Stimulated activated CD4-positive, alpha-beta T cell treated with anti-CD3 and anti-CD28 coated beads, Interleukin-12 subunit alpha, Interleukin-12 subunit beta, amount 100 ng/mL, for 4 hours (primary cell): ENCODE measurements at places on chromosomes 6 and 20.

DNA sequence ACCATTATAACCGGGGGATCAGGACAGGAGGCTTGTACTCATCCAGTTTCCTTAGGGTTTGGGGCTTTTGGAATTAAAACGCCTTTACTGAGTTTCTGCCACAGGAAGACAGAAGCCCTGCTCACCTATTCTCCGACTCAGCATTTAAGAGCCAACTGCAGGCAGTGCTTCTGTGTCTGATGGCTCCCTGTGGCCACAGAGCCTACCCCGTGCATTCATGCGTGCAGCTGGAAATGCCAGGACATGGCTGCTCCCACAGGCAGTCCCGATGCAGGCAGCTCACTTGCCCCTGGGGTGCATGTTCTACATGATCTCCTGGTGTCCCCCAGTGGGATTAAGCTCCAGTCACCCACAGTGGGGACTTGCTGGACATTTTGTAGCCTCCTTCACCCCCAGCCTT is 22.2 kb downstream of the ZNF831 start:
- DNase-seq: no peak

DNA sequence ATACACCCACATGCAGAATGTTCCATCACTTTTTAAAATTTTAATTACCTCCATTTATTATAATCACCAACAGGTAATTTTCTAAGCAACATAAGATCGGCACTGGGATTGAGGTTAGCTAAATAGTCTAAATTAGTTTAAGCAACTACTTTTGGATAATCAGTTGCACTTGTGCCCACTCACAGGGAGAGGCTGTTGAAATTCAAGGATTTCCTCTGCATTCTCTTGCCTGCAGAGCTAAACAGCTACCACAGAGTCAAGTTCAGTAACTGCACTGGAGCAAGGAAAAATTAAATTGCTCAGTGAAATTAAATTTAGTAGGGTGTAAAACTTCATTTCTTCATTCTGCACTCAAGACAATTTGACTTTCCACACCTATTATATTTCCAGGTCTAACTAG is 120.7 kb upstream of the CCDC28A start:
- DNase-seq: no peak

DNA sequence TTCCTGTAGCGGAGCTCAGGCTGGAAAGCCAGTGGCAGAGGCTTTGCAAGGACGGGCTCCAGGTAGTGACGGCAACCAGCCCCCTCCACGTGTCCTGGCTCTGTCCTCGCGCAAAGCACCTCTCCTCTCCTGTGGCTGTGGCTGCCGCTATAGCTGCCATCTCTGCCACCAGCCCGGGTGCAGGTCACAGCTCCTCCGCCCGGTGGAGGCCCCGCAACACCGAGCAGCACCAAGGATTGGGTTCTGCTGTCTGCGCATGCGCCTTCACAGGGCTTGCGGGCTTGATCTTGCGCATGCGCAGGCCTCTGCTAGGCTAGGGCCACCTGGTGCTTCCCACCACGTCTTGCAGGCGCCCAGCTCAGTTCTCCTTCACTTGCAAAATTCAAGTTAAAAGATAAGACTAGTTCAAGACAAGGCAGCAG is 625.4 kb downstream of the QKI start:
- DNase-seq: peak; percentile 12

DNA sequence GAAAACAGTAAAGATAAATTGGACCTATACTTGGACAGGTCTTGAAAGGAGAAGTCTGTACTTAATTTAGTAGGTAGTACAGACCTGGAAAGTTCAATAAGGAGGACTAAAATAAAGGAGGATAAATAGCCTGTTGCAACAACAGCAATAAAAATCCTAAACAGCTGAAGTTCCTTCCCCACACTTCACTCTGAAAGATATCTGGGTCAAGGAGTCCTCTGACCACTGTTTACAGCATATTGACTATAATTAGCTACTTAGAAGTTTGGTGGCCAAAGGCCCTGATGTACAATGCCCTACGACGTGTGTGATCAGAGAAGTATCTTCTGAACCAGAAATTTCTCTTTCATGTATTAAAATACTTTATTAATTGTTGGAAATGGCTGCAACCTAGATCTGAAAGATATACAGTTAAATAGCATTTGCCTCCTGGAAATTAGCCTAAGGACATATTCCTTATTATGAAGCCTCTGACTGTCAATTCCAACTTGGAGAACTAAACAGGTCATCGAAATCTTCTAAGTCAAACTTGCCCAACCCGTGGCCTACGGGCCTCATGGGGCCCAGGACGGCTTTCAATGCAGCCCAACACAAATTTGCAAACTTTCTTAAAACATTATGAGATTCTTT is 82.8 kb downstream of the KIF13A start:
- DNase-seq: no peak

GRCh38 chr6:127587875-127588274 is 10.9 kb downstream of the C6orf58 start:
- no peak for DNase-seq

GRCh38 chr6:22614547-22614946 is 45.2 kb downstream of the HDGFL1 start:
- DNase-seq: no peak

GRCh38 chr20:16390991-16391390 is 182.3 kb downstream of the KIF16B start:
- DNase-seq: no peak

GRCh38 chr6:92688342-92688741 is 731.0 kb downstream of the EPHA7 start:
- DNase-seq: no peak

DNA sequence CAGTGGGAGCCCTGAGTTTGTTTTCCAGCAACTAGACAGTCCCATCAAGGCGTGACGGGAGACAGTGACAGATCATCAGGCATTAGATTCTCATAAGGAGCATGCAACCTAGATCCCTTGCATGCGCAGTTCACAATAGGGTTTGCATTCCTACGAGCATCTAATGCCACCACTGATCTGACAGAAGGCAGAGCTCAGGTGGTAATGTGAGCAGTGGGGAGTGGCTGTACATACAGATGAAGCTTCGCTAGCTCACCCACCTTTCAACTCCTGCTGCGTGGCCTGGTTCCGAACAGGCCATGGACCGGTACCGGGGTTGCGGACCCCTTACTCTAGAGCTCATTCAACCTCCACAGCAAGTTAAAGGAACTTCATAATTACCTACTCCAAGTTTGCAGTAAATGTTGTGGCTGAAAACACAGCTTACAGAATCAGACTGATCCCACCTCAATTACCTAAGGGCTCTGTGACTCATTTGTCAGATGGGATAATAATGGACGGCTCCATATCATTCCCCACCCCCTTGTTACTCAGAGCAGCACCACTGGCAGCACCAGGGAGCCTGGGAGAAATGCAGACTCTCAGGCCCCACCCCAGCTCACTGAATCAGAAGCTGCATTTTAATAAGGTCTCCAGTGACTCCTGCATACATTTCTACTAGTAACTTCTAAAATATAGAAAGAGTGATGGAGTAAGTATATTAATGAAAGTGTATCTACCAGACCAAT is 15.7 kb downstream of the PXMP4 start:
- no peak for DNase-seq

DNA sequence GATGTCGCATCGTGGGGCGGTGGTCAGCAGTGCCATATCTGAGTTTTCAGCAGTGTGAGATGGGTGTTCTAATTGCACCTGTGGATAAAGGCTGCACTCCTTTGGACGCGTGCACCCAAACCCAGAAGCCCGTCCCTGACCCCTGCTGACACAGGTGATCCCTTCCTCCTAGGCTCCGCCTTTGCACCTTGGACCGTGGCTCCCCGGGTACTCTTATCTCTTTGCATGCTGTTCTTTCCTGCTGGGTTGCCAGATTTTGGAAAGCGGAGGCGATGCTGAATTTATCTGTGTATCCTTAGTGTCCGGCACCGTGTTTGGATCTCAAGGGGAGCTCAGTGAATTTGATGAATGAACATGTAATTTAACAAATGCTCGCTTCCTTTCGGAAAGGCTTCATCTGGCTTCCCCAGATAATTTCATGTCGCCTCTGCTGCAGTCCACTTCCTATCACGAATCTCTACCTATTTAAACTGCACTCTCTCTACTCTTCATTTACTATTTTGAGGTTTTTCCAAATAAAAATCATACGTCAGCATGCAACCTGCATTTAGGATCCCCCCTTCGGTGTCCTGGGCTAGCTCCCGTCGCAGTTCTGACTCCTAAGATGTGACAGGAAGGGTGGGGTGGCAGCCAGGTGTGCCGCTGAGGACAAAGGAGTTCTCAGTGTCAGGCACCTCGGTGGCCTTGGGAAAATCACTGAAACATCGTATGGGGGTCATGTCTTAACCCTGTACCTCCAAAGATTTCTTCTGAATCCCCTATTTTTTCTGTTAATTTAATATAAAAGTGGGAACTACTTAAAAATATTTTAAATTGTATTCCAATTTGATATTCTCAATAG is 753 bp upstream of the PERP start:
- no peak for DNase-seq

DNA sequence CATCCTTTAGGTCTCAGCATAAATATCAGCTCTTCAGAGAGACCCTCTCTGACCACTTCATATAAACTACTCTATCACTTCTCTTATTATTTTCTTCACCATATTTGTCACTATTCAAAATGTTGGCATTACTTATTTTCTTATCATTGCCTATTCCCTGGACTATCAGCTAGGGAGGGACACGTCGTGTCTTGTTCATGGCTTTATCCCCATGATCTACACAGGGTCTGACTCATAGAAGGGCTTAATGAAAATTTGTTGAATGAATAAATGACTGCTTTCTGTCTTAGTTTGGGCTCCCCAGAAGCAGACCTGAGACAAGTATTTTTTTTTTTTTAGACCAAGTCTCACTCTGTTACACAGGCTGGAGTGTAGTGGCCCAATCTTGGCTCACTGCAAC is 3.0 kb upstream of the CDK5RAP1 start:
- DNase-seq: no peak

DNA sequence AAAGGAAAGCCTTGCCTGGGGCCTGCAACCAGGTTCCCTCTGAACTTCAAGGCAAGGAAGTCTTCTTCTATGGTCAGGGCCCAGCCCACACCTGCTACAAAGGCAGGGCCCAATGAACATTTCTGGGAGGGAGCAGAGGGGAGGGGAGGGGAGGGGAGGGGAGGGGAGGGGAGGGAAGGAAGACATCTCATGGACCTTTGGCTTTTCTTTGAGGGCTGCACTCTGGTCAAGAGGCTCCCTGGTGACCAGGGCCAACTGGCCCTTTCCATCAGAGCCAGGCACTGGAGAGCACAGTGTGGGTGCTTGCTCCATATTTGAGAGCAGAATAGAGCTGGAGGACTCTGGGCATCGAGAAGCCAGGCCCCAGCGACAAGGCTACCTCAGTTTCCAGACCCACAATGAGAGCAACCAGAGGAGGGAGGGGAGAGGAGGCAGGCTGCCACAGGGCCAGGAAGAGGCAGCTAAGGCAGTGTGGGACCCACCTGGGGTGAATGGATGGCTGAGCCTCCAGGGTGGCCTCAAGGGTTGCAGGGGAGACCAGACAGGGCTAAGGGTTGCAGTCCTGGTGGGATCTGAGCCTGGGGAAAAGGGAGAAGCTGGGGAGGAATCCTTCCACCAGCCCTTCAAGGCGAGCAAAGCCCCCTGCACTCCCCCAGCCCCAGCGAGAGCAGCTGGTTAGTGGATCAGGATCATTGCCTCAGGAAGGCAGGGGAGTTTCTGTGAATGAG is 84.8 kb downstream of the MRPL14 start:
- no peak for DNase-seq

DNA sequence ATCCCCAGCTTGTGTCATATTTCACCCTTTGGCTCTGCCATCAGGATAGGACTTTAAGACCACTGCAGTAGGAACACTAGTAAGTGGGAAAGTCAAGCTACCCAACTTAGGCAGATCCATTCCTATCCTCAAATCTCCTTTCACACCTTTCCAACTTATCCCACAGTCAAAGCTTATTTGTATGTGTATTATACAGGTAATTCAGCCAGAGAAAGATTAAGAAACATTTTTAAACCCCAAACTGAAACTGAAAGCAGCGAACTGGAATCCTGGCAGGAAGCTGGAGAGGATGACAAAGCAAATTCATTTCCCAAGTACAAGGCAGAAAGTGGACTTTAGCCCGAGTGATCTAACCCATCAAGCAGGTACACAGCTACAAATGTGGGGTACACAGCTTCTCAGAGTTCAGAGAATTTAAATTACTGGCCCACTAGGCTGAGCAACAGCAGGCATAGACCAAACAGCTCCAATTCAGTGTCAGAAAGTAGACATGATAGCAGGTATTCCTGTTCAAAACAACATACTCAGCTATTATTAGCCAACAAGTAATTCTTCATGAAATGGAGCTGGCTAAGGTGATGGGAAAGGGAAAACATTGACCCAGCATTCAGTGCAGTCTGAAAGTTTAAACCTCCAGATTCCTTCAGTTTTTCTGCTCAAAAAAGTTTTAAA is 39.1 kb downstream of the ILRUN start:
- no peak for DNase-seq

- DNase-seq: no peak
Observed at GRCh38 chr6:144408161-144408560, 123.0 kb downstream of the UTRN start.

GRCh38 chr20:55067158-55067825 is 591.9 kb downstream of the DOK5 start:
- DNase-seq: no peak

- no peak for DNase-seq
Observed at GRCh38 chr6:20569000-20569610, 34.8 kb downstream of the CDKAL1 start.

DNA sequence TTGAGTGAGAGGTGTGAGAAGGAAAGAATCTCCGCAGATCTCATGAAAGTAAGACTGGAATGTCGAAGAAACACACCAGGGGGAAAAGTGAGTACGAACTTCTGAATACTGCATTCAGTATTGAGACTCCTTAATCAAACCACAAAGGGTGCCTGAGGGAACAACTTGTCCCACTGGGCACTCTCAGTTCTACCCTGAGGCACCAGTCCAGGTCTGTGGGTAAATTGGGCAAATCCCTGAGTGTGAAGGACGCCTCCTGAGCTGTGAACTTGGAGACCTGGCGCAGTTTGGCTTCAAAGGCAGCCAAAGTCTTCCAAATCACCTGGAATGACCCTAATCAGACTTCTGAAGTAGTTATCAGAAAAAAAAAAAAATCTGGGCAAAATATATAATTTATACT is 329.7 kb downstream of the BTBD9 start:
- no peak for DNase-seq

DNA sequence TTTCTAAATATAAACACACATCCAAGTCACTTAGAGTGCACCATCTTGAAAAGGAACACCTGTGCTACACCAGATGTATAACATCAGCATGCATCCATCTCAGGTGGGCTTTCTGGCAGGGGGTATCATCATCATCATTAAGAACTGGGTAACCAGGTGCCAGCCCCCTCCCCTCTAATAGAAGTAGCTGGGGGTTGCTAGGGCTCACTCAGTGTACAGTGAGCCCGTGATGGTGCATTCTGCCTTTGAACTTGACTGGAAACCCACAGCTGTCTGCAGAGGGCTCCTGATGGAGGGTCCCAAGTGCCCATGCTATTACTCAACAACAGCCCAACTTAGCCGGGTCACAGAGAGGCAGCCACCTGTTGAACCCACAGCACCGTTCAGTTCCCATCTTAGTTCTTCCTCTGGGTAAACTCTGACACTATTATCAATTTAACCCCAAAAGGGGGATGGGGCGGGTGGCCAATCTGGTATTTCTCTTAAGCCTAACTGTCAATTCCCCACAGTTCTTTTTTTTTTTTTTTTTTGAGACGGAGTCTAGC is 32.7 kb upstream of the CCND3 start:
- DNase-seq: no peak
